ENCODE measurements at places on chromosomes 2 and 18. TPM values are rescaled to one million over a fixed set of nuclear protein-coding genes. Genes with fewer than 3 reads are reported as not detected.

GRCh38 chr2:113723411-113723810 is 33.0 kb downstream of the SLC35F5 start:
- no peak for DNase-seq

GRCh38 chr18:74803117-74803516 is 205.4 kb downstream of the ZNF407 start:
- no peak for DNase-seq

Gene GEN1
- 5.5 TPM for total RNA-seq

DNA sequence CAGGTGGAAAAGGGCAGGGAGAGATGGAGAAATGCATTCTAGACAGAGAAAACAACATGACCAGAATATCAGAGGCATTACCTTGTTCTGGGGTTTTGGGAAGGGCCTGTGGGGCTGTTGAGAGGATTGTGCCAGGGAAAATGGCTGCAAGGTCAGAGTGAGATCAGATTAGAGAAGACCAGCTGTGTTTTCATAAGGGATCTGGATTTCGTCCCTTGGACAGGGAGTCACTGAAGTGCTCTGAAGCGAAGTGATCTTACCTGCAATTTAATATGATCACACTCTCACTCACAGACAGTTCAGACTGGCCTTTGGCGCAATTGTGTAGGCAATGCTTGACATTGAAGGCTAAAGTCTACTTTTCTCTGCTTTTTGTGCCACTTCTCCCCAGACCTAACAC is 20.3 kb upstream of the REG3G start:
- DNase-seq: no peak

- no peak for DNase-seq
Observed at GRCh38 chr2:35503738-35504199, 851.8 kb upstream of the CRIM1 start.

DNA sequence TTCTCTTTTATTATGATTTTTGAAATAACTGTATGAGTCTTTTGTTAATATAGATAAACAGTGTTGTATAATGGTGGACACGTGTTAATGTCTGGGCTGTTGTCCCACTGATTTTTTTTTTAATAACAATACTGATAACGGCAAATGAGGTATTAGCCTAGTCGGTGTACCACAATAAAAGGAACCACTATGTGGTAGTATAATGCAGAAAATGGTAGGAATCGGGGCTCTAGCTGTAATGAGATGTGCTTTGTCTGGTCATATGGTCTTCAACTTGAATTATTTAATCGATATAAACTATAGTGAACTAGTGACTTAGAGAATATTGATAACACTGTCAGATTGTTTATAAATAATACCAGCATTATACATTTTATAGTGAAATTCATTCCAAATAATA is 517.9 kb upstream of the SPHKAP start:
- no peak for DNase-seq

Gene UGT1A5
- not detected for total RNA-seq

GRCh38 chr2:23381084-23381483 is 3.9 kb upstream of the KLHL29 start:
- peak; percentile 66 for DNase-seq

DNA sequence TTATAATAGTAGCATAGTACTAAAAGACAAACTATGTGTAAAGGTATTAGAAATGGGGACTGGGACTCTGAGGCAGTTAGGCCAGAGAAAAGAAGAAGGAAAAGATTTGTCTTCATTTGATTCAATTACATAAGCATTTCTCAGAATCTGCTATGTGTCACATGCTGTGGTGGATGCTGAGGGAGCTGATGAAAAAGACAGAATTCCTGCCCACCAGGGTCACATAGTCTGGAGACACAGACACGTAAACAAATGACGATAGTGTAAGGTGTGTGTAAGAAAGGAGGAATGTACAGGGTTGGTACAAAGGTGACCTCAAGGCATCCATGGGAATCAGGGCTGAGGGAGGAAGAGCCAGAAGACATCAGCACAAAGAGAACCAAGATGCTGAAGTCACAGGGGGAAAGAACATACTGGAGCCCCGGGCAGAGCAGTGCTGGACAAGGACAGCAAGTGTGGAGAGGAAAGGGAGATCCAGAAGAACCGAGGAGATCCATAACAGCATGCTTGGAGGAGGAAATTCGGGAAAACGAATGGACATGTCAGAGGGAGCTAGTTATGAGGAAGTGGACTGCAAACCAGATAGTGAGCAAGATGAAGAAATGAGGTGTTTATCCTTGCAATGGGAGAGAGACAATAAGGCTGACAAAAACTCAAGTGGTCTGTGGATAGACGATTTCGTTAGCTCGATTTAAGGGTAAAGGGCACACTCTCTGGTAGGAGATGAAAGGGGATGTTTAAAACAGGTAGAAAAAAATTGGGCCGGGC is 1.2 kb upstream of the MAPRE3 start:
- DNase-seq: no peak

DNA sequence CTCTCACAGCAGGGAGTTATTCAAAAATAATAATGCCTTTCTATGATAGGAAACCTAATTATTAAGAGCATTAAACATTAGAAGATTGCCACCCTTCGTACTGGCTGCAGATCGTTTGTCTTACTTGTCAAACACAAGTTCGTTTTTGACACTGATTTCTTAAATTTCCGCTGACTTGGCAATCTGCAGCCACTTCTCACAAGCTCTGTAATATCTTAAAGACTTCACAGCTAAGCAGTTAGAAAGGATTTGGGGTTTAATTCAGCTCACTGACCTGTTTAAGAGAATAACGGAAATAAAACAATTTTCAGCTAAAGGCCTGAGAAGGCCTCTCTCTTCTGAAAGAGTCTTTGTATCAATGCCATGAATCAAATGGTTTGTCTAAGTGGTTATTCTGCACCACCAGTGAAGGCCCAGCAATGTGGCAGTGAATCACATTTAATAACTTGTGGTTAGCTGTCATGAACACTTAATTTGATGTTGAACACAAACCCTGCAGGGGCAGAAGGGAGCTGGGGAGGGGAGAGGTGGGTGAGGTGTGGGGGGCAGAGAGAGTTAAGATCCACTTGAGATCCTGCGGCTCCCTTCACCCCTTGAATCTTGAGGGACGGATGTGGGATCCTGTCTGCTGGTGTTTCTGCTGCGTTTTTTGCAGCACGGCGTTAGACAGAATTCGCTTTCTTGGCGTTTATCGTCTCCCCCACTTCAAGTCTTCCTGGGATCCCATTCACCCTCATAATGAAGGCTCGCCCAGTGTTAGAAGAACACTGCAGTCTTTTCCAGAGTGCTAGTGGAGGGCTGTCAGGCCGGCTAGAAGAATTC is 145.4 kb upstream of the SATB2 start:
- no peak for DNase-seq

Gene PLA2R1
- 4.1 TPM for total RNA-seq

DNA sequence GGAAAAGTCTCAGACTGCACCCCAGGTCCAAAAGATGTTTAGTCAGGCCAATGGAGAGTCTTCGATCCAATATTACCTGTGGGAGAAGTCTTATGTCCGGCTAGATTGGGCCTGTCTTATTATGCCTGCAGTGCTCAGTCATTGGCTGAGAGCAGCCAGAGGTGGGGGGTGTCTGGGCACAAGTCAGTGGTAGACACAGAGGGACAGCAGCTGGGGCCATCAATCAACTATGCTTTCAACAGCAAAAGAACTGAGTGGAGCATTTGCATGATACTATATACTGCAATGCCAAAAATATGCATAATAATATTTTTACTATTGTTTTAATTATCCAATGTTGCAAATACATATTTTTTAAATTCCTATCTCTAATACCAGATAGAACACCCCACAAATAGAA is 298.6 kb upstream of the CDH20 start:
- no peak for DNase-seq

GRCh38 chr2:171485116-171485515 is 37.2 kb upstream of the CYBRD1 start:
- no peak for DNase-seq

Gene RAB27B
- total RNA-seq: 0.29 TPM

All from right cardiac atrium (tissue), 5 donors.